ENCODE measurements at places on chromosomes 6 and 20.
A peak's percentile ranks its signal among the peaks of the same experiment; 100 is the strongest.

GRCh38 chr20:61437280-61438206 is 185.5 kb downstream of the CDH4 start:
- no peak for DNase-seq

- DNase-seq: no peak
These were observed 17.8 kb downstream of the ADGRF4 start for GRCh38 chr6:47716207-47716606.

DNA sequence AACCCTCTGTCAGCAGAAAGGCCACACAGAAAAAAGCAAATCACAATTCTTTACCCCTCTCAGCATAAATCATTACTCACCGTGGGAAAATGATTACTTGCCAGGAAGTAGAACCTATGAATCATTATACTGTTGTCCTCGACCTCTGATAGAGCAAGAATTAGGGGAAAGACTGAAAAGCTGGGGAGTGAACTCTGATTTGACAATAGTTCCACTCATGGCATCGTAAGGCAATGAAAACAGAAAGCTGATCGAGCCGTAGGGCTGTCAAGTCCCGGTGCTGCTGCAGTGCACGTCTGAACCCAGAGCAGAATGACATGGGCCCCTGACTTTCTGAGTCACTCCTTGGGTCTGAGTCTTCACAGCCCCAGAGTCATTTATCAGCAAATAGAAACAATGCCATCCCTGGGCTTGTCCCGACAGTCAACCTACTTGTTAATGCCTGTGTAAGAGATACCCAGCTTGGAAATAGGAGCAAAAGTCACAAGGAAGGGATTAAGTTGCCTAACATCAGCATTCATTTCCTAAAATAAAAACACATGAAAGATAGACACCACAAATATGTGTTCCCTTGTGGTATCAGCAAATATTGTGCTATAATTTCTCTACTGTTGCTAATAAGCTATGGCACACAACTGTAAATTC is 224.8 kb upstream of the MARCKS start:
- peak; percentile 8 for DNase-seq

DNA sequence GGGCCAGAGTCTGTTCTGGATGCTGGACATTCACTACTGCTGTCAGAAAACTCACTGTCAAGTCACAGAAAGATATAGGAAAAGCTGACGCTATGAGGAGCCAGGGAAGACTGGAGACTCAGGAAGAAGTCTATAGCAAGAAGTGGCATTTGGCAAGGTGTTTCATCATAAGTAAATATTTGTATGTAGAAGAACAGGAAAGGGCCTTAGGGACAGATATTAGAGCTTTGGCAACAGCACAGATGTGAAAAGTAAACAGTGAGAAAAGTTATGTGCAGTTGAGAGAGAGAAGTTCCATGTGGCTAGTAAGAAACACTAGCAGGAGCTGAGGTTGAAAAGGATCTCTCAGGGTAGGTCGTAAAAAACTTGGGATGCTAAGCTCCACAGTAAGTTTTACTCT is 868.9 kb downstream of the PHF3 start:
- DNase-seq: no peak

DNA sequence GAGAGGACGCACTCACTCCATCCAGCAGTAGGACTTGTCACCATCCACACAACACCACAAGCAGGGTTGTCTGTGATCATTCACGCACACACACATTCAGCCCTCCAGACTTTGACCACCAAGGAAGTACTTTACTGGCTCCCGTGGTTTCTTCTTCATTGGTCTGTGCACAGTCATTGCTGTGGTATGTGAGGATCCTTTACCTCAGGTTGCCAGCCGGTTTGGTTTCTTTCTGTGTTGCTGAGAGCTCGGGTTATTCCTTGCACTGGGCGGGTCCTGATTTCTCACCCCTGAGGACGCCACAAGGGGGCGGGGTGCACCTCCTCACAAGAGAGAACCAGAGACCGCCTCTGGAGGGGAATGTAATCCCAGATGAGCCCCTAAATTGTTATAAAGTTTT is 11.2 kb downstream of the SLC35A1 start:
- DNase-seq: no peak

All from stimulated activated CD8-positive, alpha-beta memory T cell treated with anti-CD3 and anti-CD28 coated beads, Interleukin-7, amount 100 ng/mL, for 24 hours (primary cell).